Fibroblast of skin of left quadriceps (primary cell): ENCODE measurements at places on chromosomes 7 and 10.

GRCh38 chr10:97174941-97175340 is 10.8 kb downstream of the SLIT1 start:
- no peak for DNase-seq

- DNase-seq = no peak
Measured at GRCh38 chr7:151017370-151017952, 6.8 kb downstream of the ATG9B start.

GRCh38 chr7:94095316-94096009 is 91.3 kb upstream of the BET1 start:
- no peak for DNase-seq

GRCh38 chr10:124864421-124865193 is 63.0 kb downstream of the ABRAXAS2 start:
- no peak for DNase-seq

DNA sequence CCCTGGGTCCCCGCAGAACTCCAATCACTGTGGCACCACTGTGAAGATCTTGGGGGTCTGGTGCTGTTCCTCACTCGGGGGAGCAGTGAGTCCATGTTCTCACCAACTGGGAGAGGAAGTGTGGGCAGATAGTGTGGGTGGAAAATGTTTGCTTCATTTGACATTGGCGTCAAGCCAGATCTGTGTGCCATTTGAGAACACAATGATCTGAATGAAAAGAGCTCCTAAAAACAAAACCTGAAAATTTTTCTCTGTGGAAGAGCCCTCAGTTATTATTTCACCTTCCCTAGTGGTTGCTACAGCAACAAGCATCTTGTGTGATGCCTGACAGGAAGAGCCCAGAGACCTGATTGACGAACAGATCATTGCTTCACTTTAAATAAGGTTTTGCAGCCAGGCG is 125.6 kb downstream of the VIPR2 start:
- no peak for DNase-seq

DNA sequence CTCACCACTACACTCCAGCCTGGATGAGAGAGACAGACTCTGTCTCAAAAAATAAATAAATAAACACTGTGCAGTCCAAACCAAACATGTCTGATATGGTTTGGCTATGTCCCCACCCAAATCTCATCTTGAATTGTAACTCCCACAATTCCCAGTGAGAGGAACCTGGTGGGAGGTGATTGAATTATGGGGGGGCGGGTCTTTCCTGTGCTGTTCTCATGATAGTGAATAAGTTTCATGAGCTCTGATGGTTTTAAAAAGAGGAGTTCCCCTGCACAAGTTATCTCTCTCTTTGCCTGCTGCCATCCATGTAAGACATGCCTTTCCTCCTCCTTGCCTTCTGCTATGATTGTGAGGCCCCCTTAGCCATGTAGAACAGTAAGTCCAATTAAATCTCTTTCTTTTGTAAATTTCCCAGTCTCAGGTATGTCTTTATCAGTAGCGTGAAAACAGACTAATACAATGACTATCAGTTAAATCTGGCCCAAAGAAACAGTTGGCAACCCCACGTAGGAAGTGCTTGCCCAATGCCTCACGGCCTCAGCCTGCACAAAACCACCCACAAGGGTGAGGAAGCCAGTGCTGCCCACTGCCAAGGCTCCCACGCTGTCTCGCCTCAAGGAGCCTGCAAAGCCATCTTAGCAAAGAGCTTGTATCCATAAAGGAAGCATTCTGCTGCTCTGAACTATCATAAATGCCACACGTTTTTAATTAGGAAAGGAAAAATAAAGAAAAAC is 64.7 kb downstream of the PIK3AP1 start:
- no peak for DNase-seq

DNA sequence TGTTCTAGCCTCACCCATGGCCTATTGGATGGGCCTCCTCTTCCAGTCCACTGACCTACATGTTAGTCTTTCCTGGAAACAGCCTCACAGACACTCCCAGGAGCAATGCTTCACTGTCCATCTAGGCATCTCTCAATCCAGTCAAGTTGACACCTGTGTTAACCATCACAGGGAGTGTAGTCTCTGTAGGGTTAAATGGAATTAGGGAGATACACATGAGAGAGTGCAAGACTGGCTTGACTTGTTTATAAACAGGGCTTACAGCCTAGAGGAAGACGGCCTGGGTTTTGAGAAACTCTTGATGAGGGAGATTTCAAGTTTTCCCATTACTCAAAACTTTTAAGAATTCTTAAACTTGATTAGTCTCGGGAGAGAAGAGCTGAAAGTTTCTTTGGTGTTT is 18.9 kb upstream of the PRSS37 start:
- DNase-seq = no peak
